Endodermal cell (in vitro differentiated cells): ENCODE measurements at places on chromosomes 16 and 17. TPM values are rescaled to one million over a fixed set of nuclear protein-coding genes. Genes with fewer than 3 reads are reported as not detected.
A peak's percentile ranks its signal among the peaks of the same experiment; 100 is the strongest.

Gene CCDC40
- total RNA-seq: 19.9 and 21.7 TPM in 2 replicates

Gene SLC12A3
- not detected in 3 replicates for total RNA-seq

Gene LLGL2
- total RNA-seq: 108 and 128 TPM in 2 replicates

Gene ASPSCR1
- 37.0 to 56.9 TPM (median 50.8 TPM) in 3 replicates for total RNA-seq

Gene C16orf96
- 1.0 to 1.6 TPM (median 1.6 TPM) in 3 replicates for total RNA-seq

Gene ZNF469
- total RNA-seq: 4.7 to 5.2 TPM (median 5.1 TPM) in 3 replicates

Gene TP53TG3
- not detected in 2 replicates for total RNA-seq

Gene SLC46A1
- total RNA-seq: 3.3 to 10.9 TPM (median 10.9 TPM) in 3 replicates

Gene ANKRD40CL
- not detected in 2 replicates for total RNA-seq

Gene FADS6
- total RNA-seq: 5.7 to 24.7 TPM (median 7.1 TPM) in 3 replicates

DNA sequence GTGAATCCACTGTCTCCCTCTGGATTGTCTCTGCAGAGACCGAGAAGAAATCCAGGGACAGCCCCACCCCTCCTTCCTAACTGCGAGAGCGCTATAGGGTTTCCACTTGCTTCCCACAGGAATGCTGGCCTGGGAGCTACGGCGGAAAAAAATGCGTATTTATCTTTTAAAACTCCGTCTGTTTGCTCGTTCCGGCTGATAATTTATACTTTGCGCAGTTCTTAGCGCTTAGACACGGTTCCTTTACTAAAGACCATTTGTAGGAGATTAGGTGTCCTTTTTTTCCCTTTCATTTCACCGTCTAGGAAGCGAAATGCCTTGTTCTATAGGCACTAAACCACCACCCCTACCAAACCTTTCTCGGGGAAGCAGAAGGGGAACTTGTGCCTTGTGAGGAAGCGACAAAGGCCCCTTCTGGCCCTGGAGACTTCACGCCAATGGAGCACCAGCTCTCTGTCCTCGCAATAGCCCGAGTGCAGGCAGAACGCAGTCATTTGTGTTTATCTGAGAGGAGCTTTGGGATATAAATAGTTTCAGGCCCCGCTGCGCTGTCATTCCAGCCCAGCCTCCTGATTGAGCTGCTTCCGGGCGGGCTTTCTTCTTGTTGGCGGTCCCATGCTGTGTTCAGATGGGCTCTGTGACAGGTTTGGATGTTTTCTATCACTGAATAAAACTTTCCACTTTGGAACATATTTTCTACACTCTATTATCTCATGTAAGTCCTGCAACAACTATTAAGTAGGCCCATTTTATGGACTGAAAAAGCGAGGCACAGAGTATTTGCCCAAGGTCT lies 791 bp upstream of the SUPT4H1 start:
- DNase-seq: peak; percentile 90

DNA sequence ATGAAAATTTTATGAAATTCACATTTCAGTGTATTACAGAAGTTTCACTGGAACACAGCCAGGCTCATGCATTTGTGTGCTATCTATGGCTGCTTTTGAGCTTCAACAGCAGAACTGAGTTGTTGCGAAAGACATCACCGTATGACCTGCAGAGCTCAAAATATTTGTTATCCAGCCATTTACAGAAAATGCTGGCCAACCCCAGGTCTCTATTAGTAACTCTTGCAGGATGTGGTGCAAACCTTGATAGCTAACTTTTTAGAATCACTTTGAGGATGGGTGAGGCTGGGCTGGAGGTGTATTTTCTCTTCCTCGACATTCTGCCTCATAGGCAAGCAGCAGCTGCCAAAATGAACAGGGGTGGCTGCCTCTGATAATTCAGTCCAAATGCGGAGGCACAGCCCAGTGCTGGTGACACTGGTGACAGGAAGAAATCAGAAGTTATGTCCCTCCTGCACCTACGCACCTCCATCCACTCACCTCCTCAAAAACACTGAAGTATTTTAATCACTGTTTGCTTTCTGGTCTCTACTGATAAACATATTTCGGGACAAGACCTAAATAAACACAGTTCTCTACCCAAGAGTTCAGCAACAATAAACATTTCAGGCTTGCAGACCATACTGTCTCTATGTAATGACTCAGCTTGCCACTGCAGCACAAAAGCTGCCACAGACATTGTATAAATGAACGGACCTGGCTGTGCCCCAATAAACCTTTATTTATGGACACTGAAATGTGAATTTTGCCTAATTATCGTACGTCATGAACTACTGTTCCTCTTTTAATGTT lies 28.5 kb downstream of the ARHGAP17 start:
- DNase-seq: no peak

- no peak for DNase-seq
Observed at GRCh38 chr17:58329035-58329809, 627 bp upstream of the TSPOAP1 start.

GRCh38 chr17:81976332-81977210 lies 858 bp upstream of the ASPSCR1 start:
- DNase-seq: peak; percentile 83

DNA sequence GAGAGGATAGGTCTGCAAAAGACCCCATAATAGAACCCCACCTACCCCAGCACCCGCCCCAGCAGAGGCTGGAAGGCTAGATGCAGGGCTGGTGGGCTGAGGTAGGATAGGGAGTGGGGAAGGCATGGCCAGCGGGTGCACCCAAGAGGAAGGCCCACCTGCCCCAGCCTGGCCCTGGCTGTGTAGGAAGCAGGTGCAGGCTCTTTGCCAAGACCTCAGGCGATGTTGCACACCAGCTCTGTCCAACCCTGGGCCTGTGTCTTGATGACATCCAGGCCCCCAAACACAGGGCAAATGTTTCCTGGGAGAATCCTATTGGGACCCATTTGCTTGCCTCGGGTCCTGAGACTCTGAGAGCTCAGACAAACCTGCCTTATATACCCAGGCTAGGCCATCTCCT lies 12.2 kb downstream of the UNC119 start:
- DNase-seq: no peak

GRCh38 chr16:1152123-1152638 lies 725 bp upstream of the CACNA1H start:
- DNase-seq: peak; percentile 80

- no peak for DNase-seq
Observed at GRCh38 chr17:32870969-32871368, 6.0 kb downstream of the MYO1D start.

GRCh38 chr17:80645706-80646325 lies 101.2 kb downstream of the RPTOR start:
- DNase-seq: no peak

DNA sequence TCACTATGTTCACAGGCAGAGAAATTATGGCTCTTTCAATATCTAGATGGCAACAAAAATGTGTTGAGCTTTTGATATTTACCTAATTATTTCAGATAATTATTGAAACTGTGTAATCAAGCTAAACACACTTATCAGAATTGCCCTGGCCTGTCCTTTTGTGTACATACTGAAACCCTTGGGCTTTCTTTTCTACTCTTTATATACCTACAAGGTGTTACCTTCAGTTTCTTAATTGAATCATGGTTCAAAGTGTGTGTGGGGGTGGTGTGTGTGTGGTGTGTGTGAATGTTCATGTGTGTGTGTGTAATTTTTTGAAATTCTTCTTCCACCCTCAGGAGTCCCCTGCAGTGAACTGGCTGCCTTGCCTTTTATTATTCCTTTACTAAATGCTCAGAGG lies 506.8 kb upstream of the SOX9 start:
- no peak for DNase-seq

DNA sequence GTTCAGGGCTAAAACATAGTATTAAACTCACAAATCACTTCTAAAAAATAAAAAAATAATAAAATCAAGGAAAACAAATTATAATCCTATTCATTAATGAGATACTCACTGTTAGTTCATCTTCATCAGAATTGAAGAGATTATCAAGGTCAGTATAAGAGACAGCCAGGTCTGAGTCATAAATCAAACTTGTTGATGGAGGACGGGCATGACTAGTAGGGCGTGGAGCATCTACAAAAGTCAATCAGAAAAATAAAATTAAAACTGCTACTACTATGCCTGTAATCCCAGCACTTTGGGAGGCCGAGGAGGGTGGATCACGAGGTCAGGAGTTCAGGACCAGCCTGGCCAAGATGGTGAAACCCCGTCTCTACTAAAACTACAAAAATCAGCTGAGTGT lies 59.1 kb upstream of the INTS2 start:
- DNase-seq: no peak

- no peak for DNase-seq
Observed at GRCh38 chr17:43431714-43432523, 33.1 kb downstream of the ARL4D start.

DNA sequence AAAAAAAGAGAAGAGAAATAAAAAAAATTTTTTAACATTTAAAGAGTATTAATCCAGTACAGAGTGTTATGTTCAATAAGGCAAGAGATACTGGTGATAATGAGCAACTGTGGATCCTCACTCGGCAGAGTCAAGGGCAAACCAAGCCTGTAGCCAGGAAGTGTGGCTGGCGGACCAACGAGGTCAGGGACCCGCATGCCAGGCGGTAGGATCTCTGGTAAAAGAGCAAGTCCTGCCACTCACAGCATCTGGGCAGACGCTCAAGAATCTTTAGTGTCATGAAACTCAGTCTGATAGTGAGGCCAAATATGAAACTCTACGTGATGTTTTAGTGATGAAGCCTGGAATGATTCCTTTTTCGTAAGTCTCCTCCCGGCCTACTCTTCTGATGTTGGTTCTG lies 8.3 kb upstream of the GEMIN4 start:
- DNase-seq: no peak

DNA sequence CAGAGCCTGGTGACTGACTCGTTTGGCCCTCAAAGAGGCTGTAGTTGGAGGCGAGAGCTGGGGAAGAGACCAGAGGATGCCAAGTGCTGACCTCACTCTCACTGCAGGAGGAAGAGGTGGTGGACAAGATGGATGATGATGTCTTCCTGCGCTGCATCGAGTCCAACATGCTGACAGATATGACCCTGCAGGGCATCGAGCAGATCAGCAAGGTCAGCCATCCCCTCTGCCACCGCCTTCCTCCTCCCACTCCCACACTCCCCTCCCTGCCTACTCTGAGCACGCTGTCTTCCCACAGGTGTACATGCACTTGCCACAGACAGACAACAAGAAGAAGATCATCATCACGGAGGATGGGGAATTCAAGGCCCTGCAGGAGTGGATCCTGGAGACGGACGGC lies 26.9 kb downstream of the POLR2A start:
- DNase-seq: no peak

DNA sequence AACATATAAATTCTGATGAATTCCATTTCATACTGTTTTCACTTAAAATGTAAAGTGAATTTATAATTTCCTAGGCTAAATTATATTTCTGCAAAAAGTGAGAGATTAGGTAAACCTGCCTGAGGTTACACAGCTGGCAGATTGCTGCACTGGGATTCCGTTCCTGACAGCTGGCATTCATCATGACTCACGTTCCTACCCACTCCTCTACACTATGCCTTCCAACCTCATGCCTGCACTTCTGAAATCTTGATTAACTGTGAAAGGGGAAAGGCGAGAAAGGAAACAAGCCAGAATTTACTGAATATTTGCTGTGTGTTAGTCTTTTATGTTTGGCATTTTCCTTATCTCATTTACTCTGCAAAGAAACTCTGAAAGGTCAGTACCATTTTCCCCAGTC lies 73.3 kb upstream of the MON1B start:
- no peak for DNase-seq

DNA sequence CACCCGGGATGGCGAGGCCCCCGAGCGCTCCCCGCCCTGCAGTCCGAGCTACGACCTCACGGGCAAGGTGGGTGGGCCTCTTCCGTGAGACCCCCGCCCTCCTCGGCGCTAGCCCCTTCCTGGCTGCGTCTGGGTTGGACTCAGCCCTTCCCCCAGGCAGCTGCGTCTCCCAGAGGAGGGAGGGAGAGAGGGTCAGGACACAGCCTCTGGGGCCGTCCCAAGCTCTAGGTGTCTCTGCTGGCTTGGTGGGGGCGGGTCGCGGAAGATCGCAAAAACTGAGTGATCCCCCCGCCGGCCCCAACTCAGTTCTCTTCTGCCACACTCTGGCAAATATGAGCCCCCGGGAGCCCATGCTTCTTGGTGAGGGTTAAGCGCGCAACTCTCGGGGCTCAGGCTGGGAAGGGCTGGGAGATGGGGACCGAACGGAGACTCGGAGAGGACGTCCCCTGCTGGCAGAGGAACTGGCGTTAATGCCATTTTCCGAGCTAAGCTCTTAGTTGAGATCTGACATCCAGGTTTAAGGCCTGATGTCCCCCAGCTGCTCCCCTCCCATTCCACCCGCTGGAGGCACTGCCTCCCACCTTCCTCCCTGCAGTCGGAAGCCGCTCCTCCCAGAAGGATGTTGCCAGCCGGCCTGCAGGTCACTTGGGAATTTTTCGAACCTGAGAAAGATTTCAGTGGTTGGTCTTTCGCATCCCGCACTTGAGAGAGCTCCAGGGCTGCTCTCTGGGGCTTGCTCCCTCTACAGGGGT lies 419 bp downstream of the RAB37 start:
- peak; percentile 95 for DNase-seq

GRCh38 chr17:81612172-81612970 lies 24.5 kb downstream of the NPLOC4 start:
- no peak for DNase-seq

GRCh38 chr17:1227917-1228780 lies 42.1 kb upstream of the BHLHA9 start:
- DNase-seq: peak; percentile 77

- DNase-seq: no peak
Observed at GRCh38 chr16:75070012-75070841, 46.4 kb downstream of the LDHD start.

DNA sequence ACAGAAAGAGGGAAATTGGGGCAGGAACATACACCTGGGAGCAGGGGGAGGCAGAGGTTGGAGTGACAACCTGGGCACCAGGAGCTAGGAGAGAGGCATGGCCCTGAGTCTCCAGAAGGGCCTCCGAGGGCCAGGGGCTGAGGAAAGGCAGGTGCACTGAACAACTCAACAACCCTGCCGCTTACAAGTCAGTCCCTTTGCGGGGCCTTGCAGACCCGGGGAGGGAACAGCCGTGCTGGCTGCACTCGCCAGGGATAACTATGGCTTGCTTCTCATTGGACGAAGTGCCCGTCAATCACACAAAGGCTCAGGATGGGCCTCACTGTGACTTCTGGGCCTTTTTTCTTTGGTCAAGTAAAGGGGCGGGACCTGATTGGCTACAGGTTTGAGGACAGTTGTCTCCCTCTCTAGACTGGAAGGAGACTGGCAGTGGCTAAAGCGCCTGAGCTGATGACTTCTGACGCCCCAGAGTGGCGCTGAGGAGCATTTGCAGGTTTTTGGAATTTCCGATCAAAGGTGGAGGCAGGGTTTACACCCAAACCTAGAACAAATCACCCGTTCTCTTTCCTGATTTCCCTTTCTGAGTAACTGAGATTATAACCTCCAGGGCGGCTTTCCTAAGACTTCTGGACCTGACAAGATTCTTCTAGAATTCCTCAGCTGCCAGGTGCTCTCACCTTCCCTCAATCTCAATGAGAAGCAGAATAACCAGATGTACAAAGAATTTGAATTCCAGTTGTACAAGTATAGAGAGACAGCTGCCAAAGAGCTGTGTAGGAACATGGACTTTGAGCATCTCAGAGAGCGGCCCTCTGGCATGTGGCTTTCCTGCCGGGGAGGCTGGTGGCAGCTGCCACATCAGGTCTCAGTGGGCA lies 27.6 kb upstream of the ST6GALNAC2 start:
- peak; percentile 90 for DNase-seq

- DNase-seq: peak; percentile 46
Observed at GRCh38 chr17:4262703-4263102, 1.1 kb downstream of the ANKFY1 start.

GRCh38 chr16:86872833-86873232 lies 294.5 kb downstream of the FOXL1 start:
- peak; percentile 74 for DNase-seq
